ENCODE measurements at places on chromosomes 16 and 17. TPM values are rescaled to one million over a fixed set of nuclear protein-coding genes. Genes with fewer than 3 reads are reported as not detected.

The PRDM7 gene
- 0.02 TPM for total RNA-seq

The HBA2 gene
- 0.62 TPM for total RNA-seq

The DRC3 gene
- 2.0 TPM for total RNA-seq

The ATXN1L gene
- total RNA-seq, result 17.0 TPM

The NPIPA5 gene
- total RNA-seq, result 1.1 TPM

The MMP2 gene
- 10.7 TPM for total RNA-seq

The G6PC1 gene
- total RNA-seq, result not detected

The CDRT15L2 gene
- total RNA-seq, result not detected

The C17orf67 gene
- total RNA-seq, result 1.3 TPM

The MVP gene
- 150 TPM for total RNA-seq

Data from A549 treated with AZD2906 at 1 μM for 4 hours (cell line).